Stimulated activated CD8-positive, alpha-beta memory T cell treated with anti-CD3 and anti-CD28 coated beads, Interleukin-7, amount 100 ng/mL, for 48 hours (primary cell): ENCODE measurements at places on chromosomes 6 and 20.
A peak's percentile ranks its signal among the peaks of the same experiment; 100 is the strongest.

GRCh38 chr20:53609491-53610445, 16.1 kb upstream of the ZNF217 start:
- peak; percentile 67 for DNase-seq

DNA sequence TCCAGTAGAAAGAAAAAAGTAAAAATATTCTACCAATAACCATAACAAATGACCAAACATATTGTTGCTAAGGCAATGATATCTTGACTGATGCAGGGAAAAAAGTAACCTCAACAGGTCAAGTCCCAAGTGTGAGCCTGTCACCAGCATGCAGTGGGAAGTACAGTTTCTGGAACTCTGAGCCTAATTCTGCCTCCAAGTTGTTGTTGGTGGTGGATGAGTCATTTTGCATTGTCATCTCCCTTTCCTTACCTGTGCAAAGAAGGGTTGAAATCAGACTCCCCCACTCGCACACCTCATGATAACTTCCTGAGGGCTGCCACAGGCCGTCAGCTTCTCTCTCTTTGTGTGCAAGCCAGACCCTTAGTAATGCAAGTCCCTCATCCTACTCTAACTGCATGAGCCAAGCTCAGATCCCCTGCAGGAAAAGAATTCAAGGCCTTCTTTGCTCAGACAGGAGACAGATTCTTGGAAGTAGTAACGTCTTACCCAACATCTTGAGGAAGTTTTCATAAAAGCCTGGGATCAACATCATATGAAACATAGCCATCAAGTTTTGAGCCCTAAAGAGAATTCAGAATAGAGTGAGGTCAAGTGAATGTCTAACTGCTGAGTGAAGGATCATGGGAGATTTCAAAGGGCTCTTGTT, 207.6 kb upstream of the FOXA2 start:
- DNase-seq = no peak

DNA sequence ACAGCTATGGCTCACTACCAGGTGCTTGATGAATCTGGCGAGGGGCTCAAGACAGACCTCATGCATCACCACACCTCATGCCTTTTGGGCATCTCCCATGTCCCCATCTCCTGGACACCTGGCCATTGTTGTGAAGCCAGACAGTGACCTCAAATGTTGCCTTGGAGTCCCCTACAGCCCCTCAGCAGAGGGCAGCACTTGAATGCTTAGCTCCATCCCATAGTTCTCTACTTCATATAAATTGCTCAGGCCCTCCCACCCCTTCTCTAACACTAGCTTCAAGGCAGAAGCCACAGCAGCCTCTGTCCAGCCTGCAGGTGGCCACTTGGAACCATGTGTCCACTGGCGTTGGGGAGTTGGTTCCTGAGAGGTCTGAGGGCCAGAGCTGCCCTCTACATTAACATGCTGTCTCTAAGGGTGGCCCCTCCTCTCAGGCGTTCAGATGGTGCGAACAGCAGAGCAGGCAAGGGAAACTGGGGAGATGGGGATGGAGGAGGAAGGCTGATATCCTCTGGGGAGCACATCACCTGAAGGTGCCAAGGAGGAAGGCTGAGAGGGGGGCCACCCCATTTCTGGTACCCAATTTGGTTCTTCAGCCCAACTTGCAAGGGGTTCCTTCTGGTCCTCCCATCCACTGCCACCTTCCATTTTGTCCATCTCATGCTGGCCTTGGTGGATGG, 31.3 kb downstream of the MOCS1 start:
- no peak for DNase-seq

- DNase-seq = no peak
These were observed 17.7 kb downstream of the OSBPL2 start for GRCh38 chr20:62255976-62256375.

GRCh38 chr6:110067837-110068591, 89.9 kb downstream of the GPR6 start:
- DNase-seq = no peak

GRCh38 chr20:63854069-63854765, 7.1 kb upstream of the ABHD16B start:
- no peak for DNase-seq

DNA sequence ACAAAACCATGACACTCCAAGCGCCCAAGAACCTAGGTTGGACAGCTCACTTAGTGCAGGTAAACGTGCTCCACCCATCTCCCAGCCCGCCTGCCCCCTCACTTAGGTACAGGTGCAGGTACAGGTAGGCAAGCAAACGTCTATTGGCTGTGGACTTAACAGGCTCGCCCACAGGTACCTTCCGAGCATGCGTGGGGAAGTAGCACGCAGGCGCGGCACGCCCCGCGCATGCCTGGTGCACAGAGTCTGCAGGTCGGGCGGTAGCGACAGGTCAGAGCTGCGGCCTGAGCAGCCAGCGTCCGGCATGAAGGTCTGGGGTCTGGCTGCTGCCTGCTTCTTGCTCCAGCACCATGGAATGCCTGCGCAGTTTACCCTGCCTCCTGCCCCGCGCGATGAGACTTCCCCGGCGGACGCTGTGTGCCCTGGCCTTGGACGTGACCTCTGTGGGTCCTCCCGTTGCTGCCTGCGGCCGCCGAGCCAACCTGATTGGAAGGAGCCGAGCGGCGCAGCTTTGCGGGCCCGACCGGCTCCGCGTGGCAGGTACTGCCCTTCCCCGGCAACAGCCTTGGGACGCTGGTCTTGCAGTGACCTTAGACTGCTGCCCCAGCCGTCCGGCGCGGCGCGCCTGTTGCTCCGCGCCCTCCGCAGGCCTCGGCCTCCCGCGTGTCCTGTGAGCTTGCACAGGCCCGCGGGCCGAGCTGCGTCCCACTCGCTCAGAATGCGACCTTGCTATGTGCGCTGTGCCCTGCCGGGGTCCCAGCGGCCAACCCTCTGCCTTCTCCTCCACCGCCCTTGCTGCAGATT, at the start of gene MRS2:
Gene MRS2, plus strand, starts transcription at position 240 of the 804 bp plus-strand sequence. Its CDS starts 111 bp downstream, at position 351.
- DNase-seq = peak; percentile 63

- no peak for DNase-seq
These were observed 36.0 kb upstream of the AKIRIN2 start for GRCh38 chr6:87738000-87738399.

DNA sequence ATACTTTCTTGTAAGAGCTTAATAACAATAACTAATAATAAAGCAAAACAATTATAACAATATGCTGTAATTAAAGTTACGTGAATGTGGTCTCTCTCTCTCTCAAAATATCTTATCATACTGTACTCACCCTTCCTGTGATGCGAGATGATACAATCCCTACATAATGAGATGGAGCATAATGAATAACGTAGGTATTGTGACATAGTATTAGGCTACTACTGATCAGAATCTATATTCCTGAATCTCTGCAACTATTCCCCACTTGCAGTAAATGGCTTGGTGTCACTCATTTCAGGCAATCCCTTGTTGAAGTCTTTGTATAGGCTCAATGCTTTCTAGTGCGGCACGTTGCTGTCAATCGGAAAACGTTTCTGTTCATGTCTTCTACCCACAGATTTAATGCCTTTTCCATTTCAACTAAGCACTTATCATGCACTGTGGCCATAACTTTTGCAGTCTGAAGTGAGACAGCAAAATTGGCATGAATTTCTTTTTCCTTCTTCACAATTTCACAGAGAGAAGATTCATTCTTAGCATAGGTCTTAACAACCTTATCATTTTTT, 32.3 kb downstream of the MOXD1 start:
- no peak for DNase-seq

GRCh38 chr20:48805286-48805685, 22.5 kb downstream of the PREX1 start:
- DNase-seq = no peak

DNA sequence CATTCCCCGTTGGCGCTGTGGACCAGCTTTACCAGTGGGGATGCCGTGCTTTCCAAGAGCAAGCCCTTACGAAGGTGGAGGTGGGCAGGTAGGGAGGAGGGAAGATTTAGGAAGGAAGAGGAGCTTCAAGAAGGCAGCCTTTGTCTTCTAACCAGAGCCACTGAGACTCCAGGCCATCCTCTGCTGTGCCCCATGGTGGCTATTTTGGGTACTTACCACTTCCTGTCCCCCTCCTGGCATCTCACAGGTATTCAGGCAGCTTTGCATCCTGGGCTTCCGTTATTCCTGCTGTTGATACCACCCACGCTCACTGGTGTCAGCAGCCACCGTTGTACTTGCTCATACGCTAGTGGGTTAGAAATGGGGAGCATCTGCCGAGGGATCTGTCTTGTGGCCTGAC, 22.9 kb downstream of the ERMARD start:
- DNase-seq = no peak

GRCh38 chr6:113437566-113437965, 419.6 kb upstream of the MARCKS start:
- no peak for DNase-seq

- no peak for DNase-seq
These were observed 89.4 kb downstream of the PDE10A start for GRCh38 chr6:165573671-165574070.

- DNase-seq = no peak
These were observed 848.2 kb downstream of the DHX35 start for GRCh38 chr20:39810309-39810708.

DNA sequence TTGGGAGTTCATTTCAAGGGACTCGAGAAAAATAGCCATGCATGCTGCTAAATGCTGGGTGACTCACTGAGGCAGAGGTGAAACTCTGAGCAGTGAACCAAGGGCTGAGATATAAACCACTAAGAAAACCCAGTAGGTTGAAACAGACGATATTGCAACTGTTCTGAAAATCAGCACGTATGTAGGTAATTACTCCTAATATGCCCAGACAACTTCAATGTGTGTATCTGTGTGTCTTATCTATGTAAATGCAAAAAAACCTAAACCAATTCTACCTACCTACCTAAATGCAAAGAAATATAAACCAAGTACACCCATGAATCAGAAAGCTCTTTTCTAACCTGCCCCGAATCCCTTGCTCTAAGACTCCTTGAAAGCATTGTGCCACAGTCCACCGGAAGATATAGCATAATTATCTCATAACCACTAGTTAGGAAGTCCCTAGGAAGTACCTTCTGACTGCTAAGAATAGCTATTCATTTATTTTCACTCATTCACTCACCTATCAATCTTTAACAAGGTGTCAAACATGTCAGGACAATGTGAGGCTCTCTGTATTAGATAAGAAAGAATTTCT, 458.7 kb upstream of the RUNX2 start:
- no peak for DNase-seq

DNA sequence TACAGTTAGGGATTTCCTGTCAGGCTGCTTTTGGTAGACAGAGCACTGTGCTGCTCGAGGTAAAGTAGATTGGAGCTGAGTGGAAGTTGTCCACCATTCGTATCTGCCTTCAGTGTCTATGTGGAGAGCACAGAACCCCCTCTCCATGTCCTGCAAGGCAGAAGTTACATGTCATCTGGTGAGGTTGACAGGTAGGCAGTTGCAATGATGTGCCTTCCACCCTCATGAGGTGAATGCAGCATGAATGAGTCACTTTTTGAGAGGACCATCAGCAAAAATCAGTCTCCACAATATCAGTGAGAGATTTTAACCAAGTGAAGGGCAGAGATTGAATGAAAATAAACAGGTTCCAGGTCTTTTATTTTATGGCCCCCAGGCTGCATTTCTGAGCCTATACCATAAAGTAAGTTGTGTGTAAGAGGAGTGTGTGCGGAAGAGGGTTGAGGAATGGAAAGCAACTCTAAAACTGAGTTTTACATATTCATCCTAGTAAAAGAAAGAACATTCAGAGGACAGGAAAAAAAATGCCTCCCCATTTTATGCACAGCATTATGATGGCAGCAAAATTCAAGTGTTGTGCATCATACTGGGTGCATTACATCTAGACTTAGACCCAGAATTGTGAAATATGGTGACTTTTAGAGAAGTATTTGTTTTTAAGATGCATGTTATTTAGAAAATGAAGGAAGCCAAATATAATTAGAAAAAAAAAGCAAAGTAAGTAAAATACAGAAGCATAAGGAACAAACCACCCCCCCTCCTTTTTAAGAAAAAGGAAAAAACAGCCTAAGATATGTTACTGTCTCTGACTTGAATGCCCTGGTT, 15.8 kb downstream of the TRAPPC3L start:
- no peak for DNase-seq

DNA sequence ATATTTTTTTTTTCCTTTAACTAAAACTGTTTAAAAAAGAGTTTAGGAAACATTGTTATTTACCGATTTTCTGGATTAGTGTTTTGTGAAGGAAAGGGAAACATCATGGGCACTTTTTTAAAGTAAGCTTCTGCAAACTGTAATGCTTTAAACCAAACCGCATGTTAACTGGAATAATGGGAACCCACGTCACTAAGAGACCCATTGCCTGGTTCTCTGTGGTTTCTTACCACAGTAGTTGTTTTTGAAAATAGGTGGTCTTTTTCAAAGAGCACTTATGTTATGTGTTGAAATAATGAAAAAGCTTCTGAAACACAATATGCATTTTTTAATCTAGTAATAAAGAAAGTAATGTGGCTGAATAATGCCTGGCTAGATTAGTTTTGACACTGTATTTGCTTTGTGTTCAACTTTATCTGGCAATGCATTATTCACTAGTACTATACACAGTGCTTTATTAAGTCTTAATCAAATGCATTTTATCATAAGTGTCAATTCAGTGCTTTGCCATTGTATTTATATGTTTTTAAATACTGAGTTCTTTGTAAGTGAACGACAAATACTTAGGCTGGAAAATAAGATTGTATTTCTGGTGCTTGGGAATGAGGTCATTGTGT, 754.1 kb upstream of the FLRT3 start:
- no peak for DNase-seq

- DNase-seq = peak; percentile 36
These were observed 55.4 kb downstream of the RIPOR3 start for GRCh38 chr20:50635676-50636600.

- DNase-seq = no peak
These were observed 32.0 kb downstream of the QKI start for GRCh38 chr6:163446549-163446948.
